Stimulated activated CD4-positive, alpha-beta T cell treated with anti-CD3 and anti-CD28 coated beads, Interleukin-12 subunit alpha, Interleukin-12 subunit beta, amount 100 ng/mL, for 4 hours (primary cell): ENCODE measurements at places on chromosomes 6 and 20.
A peak's percentile ranks its signal among the peaks of the same experiment; 100 is the strongest.

DNA sequence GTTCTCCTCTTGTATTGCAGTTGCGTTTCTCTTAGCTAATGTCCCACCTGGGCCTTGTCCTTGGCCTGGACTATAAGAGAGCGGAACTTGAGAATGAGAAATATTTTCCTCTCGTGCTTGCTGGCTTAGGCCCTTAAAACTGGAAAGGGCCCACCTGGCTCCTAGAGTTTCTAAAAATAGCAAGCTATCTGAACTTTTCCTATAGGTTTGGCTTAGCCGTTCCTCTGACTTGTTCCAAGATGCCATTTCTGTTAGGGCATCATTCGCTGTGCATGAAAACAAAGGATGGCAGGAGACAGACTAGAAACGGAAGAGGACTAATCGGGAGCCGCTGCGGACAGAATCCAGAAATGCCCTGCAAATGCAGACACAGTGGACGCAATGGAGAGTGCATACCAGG is 4.5 kb downstream of the RIPOR3 start:
- no peak for DNase-seq

DNA sequence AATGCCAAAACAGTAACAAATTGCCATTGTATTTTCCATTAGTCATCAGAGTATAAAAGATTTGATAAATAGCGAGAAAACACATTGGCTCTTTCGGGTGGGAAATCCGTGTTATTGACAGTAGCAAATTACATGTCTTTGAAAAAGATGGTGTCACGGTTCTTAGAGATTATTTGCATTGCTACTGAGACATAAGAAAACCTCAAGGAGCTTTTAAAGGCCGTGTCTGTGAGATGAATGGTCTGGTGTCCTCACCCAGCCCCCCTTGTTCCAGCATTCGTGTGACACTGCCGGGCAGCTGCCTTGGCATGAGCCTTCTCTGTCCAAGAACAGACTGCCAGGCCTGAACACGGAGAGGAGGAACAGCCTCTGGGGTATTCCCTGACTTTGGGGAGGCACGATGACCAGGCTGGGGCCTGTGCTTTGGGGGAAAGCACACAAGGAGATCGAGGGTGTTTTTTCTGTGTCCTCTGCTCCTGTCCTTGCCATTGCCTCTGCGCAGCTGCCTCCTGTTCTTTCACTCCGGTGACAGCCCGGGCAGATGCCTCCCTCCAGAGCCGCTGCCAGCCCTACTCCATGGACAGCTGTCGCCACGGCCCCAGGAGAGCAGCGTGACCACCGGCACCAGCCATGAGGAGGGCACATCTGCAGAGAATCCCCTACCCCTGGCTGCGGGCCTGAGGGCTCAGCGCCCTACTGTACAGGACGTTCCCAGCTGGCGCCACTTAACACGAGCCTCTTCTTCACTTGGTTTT is 167.7 kb upstream of the CDYL start:
- DNase-seq, result no peak

- no peak for DNase-seq
These were observed 51.1 kb downstream of the FAM83B start for GRCh38 chr6:54897462-54898189.

- peak; percentile 31 for DNase-seq
These were observed 533 bp downstream of the ZFAND3 start for GRCh38 chr6:37819802-37820717.

GRCh38 chr20:62929051-62929538 is 2.8 kb upstream of the DIDO1 start:
- DNase-seq, result peak; percentile 58

GRCh38 chr6:38996676-38997075 is 51.9 kb upstream of the GLP1R start:
- no peak for DNase-seq

- DNase-seq, result no peak
These were observed 68.9 kb upstream of the CTNNBL1 start for GRCh38 chr20:37624963-37625362.

DNA sequence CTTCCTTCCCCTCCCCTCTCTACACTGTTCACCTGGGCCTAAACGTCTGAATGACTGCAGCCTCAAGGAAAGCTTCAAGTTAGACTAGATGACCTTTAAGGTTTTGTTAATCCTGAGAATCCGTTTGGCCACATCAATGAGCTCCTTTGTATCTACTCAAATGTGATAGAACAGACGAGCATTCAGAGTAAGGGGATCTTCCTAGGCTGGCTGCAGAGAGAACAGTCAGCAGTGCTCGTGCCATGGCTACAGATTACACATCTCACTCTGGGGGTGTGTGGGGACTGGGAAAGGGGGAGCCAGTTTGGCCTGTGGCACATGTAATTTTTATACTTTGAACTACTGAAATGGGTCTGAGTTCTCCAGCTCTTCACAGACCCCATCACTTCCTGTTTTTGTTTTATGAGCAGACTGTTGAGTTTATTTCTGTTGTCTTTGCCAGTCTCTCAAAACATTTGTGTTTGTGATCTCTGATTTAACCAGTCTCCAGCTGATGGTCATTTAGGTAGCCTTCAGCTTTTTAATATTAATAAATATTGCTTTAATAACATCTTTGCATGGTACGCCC is 50.9 kb downstream of the KCNS1 start:
- DNase-seq, result no peak

GRCh38 chr6:44051515-44051914 is 75.7 kb downstream of the MRPL14 start:
- no peak for DNase-seq

DNA sequence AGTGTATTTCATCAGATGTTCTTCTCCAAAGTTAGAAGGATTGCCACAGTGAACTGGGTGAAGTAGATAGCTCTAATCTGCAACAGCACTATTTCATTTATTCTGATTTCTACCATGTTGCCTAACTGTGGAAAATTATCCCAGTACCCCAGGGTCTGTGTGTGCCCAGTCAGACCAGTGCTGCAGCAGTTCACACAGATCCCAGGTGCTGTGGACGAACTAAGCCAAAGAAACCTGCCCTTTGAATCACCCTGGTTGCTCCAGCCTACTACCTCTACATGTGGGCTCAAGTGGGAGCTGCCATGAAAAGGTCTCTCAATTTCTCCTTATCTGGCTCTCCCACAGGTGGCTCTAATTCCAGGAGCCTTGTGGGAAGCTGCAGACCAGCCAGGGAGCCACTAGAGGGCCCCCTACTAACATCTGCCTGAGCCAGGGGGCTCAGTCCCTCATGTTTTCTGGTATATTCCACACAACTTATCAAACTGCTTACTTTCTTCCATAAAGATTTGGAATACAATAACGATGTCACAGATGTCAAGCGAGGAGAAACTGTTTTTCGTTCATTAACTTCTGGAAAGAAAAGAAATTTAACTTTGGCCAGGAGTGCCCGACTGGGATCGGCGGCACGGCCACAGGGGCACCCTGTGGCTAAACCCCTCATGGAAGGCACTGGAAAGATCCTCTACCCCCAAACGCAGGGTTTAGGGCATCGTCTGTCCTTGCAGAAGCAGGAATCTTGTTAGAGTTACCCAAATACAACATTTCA is 31.6 kb upstream of the LY86 start:
- DNase-seq, result peak; percentile 16

DNA sequence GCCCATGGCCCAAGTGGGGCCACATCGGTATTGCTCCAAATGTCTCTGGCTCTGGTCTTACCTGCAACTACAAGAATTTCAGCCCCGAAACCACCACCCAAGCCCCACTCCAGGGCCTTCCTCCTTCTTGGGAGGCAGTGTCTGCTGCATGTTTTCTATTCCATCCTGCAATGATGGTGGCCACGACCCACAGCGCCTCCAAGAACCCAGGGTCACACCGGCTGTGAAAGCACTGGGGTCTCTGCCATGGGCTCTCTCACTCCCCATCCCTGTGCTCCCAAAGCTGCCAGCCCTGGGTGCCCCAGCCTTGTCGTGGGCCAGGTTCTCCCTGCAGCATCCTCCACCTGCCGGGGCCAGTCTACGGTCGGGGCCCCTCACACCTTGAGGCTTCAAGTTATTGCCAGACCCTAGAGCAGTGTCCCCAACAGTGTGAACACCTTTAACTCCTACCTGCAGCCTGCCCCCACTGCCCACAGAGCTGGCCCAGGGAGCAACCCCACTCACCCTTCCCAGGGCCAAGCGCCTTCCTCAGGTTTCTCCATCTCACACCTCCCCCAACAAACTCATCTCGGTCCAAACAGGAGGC is 115.4 kb downstream of the JPH2 start:
- DNase-seq, result no peak

- DNase-seq, result no peak
These were observed 52.0 kb downstream of the BMP7 start for GRCh38 chr20:57214427-57214826.

- no peak for DNase-seq
These were observed 263.9 kb downstream of the DLL1 start for GRCh38 chr6:170026751-170027646.

DNA sequence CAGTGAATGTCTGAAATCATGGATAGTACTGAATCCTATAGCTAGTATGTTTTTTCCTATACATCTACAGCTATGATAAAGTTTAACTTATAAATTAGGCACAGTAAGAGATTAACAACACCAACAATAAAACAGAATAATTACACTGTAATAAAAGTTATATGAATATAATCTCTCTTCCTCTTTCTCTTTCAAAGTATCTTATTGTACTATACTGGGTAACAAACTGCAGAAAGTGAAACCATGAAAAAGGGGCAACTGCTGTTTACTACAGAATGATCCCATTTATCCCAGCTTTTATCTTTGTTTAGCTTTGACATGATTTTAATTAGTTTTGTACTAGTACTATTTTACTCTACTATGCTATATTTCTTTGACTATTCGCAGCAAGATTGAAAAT is 25.8 kb downstream of the ESF1 start:
- no peak for DNase-seq

GRCh38 chr6:14549304-14549770 is 431.8 kb downstream of the CD83 start:
- DNase-seq, result no peak
